ENCODE measurements at places on chromosomes 13 and 19.

- no peak for DNase-seq
Measured at GRCh38 chr13:113950451-113951245, 23.2 kb downstream of the C13orf46 start.

- DNase-seq: no peak
Measured at GRCh38 chr13:22262001-22262885, 591.4 kb downstream of the FGF9 start.

GRCh38 chr19:3604227-3604986, 2.3 kb downstream of the TBXA2R start:
- DNase-seq: no peak

GRCh38 chr13:37878496-37878895, 8.9 kb upstream of the TRPC4 start:
- DNase-seq: no peak

DNA sequence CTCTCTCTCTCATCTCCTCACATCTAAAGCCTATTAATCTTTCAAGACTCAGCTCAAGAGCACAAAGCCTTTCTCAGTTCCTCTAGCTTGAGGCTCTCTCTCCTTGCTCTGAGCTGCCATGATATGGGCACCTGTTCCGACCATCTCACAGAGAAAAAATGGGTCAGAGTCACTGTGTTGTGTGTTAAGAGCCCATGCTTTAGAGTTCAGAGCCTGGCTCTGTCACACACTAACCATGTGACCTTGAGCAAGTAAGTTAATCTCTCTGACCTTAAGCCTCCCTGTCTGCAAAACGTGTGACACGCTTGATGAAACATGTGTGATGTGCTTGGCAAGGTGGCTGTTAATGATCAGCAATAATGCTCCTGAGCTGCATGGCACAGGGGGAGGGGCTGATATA, 245.2 kb downstream of the DLEU7 start:
- DNase-seq: no peak

DNA sequence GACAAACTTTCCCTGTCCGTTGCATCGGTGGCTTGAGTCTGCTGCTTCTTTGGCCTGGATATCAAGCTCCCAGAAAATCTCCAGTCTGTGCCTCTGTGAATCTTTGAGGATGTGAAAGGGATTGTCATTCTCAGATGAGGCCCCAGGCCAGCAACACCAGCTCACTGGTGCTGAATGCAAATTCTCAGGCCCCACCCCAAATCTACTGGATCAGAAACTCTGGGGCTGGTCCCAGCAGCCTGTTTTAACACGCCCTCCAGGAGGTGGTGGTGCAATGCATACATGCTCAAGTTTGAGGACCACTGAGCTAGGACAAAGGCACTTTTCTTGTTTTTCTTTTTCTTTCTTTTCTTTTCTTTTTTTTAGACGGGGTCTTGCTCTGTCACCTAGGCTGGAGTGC, 23.6 kb downstream of the TNFSF11 start:
- no peak for DNase-seq

DNA sequence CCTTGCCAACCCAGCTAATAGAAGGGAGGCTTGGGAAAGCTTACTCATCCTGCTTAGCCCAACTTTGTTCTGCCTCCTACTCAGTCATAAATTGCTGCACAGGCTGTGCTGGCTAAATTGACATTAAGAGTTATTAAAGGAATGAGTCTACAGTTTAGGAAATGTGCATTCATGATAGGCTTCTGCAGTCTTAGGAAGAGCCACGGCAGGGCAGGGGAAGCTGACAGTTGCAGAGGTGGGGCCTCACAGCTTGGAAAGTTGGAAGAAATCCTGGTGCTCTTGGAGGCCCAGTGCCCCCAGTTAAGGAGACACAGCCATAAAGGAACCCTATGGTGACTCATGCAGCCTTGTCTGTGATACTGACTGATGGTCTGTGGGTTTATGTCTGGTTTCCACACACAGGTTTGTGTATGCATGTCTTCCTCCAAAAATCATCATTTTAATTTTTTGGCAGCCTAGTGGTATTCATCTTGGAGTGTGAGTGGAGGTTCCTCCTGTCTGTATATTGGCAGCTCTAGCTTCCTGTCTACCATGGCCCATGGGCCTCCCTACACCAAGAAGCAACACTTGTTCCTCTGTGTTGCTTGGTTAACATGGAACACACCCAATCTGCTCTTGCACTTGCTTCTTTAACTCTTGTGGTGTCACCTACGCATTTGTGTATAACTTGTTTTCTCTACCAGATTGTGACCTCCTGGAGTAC, 135.0 kb upstream of the KL start:
- peak; percentile 42 for DNase-seq
